ENCODE measurements at places on chromosomes 11 and 22. TPM values are rescaled to one million over a fixed set of nuclear protein-coding genes. Genes with fewer than 3 reads are reported as not detected.
A peak's percentile ranks its signal among the peaks of the same experiment; 100 is the strongest.

DNA sequence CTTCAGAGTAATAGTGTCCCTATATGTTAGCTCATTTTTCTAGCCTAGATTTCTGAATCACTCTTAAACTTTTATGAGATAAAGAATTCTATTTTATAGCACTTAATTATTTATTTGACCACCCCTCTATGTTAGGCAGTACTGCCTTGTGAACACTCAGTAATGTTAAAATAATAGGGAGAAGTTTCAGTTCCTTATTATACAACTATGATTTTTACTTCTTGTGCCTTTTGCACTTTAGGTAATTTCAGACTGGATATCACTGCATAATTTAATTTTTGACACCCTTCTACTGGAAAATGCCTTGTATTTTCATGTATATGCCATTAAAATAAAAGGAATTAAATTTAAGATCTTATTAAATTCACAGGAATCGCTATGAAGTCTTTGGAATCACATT is 3.1 kb downstream of the BCO2 start:
- no peak for DNase-seq

- no peak for DNase-seq
Observed at GRCh38 chr11:119470317-119471291, 47.6 kb upstream of the THY1 start.

Gene ARHGAP32
- total RNA-seq = 14.4 TPM

- DNase-seq = no peak
Observed at GRCh38 chr22:34592123-34592740, 473.7 kb upstream of the ISX start.

DNA sequence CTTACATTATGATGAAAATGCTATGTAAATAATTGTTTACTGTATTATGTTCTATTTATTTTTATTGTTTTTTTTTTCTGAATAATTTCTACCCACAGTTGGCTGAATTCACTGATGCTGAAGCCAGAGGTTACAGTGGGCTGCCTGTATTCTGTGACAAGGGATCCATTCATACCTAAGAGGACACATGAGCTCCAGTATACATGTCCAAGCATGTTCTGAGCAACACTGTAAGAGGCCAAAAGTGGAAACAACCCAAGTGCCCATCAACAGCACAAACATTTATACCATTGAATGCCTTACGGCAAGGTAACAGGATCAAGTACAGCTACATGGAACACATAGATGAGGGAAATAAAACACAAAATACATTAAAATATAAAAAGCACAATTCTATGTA is 1.4 kb upstream of the SRSF8 start:
- DNase-seq = no peak

DNA sequence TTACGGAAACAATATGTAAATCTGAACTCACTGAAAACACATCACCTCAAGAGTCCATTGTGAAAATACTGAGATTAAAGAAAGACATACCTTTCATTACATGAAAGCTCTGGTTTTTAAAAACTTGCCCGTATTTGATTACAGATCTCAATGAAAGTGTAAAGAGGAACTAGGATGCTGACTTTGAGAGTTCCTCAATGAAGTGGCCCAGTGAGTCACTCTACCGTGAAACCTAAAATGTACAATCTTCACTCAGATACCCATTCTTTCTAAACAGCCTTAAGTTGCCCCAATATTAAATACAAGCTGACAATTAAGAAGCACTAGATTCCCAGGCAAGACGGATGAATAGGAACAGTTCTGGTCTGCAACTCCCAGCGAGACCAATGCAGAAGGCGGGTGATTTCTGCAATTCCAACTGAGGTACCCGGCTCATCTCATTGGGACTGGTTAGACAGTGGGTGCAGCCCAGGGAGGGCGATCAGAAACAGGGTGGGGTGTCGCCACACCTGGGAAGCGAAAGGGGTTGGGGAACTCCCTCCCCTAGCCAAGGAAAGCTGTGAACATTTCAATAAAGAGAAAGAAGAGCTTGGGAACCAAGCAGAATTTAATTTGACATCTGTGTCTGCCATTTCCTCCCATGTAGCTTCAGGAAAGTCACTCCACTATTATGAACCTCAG is 33.8 kb upstream of the OR9G4 start:
- DNase-seq = no peak

Gene HPX
- total RNA-seq = 6.0 TPM

Gene MUC6
- not detected for total RNA-seq

GRCh38 chr11:23288003-23288783 is 427.9 kb upstream of the CCDC179 start:
- DNase-seq = no peak

GRCh38 chr11:19332476-19332875 is 91.7 kb upstream of the E2F8 start:
- no peak for DNase-seq

Gene FIBIN
- 169 TPM for total RNA-seq

Gene SLC17A6
- total RNA-seq = not detected

DNA sequence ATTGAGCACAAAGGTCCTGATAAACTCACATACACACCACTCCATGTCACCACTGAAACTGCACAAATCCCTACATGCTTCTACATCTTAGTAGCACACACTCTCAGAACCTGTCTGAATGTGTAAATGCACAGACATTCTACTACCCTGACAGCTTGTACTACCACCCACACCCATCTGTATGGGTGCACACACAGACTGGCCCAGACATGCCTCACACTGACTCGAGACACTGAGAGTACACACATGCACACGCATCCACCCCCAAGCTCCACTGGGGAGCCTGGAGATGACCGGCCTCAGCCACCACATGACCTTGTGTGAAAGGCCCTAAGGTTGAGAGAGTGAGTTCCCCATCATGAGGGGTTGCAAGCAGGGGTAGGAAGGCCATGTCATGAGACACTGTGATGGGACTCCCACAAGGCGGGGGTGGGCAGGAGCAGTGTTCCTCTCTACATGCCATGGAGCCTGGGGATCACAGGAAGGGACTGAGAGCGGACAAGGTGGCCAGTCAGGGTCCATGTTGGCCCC is 28.1 kb downstream of the ARAP1 start:
- DNase-seq = no peak

GRCh38 chr11:115912484-115912945 is 408.3 kb upstream of the CADM1 start:
- DNase-seq = no peak

Gene FOLR1
- total RNA-seq = not detected

GRCh38 chr11:46391186-46391577 is 394 bp downstream of the CHRM4 start:
- DNase-seq = no peak

Gene H19
- total RNA-seq = 318 TPM

DNA sequence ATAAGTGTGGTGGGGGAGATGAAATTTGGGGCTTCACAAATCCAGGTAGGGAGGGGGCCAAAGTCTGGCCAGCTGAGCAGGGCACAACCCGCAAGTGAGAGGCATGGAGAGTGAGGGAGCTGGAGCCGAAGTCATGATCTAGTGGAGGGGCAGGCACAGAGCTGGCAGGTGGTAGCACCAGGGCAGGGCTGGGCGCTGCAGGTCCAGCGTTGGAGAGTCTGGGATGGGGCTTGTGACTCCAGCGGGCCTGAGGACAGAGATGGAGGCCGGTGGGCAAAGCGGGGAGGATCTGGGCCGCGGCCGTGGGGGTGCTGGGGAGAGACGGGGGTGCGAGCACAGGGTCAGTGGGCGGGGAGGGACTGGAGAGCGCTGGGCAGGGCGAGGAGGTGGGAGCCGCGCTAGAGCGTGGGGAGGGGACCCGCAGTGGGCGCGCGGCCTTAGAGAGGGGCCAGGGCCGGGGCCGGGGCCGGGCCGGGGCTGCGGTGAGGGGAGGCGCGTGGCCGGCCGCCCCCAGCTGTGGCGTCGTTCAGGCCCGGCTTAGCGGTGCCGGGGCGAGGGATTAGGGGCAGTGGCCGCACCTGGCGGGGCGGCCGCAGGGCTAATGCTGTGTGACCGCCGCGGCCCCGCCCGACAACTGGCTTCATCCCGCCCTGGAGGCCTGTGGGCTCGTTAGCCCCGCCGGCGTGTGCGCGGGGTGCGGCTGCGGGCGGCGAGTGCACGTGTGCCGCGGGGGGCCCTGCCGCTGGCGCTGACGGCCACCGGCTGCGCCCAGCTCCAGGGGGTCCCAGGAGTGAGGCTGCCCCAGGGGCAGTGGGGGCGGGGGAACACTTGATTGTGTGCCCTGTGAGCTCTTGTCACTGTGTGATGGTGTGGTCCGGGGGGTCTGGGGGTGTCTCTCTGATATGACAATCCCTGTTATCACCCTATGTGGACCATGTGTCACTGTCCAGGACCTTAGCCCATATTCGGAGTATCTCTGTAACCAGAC is 23.6 kb upstream of the MYOD1 start:
- no peak for DNase-seq

Gene MAJIN
- not detected for total RNA-seq

Gene C22orf31
- not detected for total RNA-seq

DNA sequence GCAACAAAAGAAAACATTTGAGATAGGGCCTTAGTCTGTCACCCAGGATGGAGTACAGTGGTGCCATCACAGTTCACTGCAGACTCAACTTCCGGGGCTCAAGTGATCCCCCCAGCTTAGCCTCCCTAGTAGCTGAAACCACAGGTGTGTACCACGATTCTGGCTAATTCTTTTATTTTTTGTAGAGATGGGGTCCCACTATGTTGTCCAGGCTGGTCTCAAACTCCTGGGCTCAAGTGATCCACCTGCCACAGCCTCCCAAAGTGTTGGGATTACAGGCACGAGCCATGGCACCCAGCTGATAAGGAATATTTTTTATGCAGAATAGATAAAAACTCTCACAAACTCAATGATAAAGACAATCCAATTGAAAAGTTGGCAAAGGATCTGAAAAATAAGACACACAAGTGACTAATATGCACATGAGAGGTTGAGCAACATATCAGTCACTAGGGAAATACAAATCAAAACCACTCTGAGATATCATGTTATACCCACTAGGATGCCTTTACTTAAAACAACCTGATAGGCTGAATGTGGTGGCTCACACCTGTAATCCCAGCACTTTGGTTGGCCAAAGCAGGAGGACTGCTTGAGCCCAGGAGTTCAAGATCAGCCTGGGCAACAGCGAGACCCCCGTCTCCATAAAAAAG is 33.9 kb upstream of the CLTCL1 start:
- DNase-seq = no peak

Gene DTX4
- total RNA-seq = 2.6 TPM

DNA sequence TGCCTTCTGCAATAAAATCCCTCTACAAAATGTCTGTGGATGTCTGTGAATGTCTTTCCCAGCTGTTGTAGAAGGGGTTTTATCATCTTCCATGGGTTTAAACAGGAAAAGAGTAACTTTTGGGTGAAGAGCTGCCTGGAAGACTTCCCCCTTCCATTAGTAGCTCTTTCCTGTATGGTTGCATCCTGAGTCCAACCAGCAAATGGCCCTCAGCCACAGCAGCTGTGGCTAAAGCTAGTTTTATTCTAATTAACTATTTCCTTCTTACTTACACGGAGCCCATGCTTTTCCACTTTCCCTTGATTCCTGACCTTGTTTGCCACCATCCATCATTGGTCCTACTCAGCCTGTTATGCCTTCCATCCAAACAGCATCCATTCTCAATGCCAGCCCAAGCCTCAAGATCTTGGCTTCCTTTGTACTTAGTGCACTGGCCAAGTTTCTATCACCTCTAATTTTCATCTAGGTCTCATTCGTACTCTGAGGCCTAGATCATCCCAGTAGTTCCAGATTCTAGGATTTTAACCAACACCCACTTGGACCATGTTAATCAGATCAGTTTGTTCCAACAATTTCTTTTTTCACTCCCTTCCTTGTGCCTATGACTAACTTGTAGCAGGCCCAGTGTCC is 41.5 kb upstream of the CADM1 start:
- no peak for DNase-seq

- peak; percentile 62 for DNase-seq
Observed at GRCh38 chr11:2375341-2375853, 1.7 kb upstream of the CD81 start.

DNA sequence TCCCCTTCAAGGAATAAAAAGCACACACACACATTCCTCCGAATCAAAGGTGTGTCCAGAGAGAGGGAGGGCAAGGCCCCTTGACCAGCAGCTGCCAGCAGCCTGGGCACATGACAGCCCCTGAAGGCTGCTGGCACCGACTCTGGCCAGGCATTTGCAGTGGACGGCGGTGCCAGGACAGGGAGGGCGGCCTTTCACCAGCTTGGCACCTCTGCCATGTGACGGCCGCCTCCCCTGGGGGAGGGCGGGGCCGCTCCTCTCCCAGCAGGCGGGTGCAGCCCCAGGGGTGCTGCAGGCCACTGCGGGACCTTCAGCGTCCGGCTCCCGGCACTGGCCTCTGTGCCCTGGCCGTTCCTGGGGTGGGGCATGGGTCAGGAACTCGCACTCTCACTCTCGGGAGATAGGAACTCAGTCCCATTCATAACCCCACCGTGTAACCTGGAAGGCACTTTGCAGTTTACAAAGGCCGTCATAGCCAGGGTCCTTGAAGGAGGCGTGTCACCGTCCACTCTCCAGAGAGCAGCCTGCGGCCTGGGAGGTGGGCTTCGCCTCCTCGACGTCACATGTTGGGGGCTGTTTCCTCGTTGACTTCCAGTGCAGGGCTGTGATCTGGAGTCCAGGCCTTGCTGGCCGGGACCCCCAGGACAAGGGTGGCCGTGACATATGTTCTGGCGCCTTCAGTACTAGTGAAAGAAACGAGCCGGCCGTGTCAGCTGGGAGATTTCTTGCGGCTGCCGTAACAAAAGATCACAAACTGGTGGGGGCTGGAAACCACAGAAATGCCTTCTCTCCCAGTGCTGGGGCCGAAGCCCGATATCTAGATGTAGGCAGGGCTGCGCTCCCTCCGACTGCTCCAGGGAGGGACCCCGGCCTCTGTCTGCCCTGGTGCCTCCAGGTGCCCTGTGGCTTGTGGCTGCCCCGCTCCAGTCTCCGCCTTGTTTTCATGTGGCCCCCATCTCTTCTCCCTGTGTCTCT is 39.9 kb upstream of the SMIM38 start:
- peak; percentile 58 for DNase-seq

Gene CEP126
- 13.2 TPM for total RNA-seq
